PC-3 (cell line): ENCODE measurements at places on chromosomes 12 and 14.

DNA sequence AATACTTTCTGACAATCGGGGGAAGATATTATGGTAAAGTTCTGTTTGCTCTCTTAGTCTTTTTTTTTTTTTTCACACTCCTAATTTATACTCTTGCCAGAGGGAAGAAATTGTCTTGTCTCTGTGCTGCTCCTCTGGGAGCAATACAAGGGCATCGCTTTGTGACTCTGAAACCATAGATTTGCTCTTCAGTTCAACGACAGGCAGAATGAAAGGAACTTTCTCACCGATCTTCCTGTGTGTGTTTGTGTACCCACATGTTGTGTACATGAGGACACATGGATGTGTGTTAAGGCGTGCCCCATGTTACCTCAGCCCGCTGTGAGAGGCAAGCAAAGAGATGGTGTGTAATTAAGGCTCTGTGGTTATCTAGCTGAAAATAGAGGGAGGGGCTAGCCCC is 457.6 kb downstream of the EGLN3 start:
- DNase-seq: no peak

GRCh38 chr12:3077572-3078081 is 448 bp downstream of the TSPAN9 start:
- DNase-seq: no peak

DNA sequence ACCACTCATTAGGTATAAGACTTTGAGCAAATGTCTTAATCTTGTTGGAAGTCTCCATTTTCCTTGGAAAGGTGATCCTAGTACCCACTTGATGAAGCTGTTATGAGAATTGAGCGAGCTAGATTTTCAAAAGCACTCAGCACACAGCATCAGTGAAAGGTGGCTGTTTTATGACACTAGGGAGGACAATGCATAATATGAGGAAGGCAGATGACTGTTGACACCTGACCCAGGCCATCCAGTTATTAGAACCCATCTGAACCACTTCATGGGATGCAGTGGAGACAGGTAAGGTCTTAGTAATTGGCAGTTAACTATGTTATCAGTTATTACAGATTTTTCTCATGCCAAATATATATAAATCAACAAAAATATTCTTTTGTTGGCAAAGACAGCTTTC is 369.9 kb upstream of the PDE3A start:
- no peak for DNase-seq

DNA sequence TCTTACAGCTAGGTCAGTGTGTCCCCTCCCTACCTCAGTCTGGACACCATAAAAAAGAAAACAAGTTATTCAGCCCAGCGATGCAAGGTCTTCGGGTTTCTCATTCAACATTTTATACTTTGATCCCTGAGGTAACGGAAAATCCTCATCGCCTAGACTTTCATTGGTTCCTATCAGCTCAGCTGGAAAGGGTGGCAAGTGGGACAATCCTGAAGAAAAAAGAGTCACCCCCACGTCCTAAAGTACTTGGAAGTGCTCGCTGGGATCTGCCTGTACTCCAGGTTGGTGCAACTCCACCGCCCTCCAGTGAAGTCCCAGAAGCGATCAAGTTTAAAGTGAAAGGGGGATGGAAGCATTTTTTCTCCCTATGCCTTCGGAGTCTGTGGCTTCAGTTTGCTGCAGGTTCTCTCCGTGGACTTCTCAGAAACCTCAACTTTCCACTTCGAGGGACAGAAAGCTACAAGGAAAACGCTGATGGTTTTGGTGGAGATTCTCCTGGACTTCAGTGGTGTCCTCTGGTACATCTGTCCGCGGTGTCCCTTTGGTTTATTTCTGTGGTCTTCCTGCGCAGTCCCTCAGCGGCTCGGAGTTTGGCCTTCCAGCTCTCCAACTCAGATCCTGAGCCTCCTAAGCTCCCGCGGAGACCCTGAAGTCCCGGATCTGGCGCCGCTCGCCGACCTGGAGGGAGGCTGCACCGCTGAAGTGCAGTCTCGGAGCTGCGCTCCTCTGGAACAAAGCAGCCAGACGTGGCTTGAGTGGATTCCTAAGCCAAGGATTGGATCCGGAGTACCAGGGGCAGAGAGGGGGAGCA is 1.8 kb upstream of the LRFN5 start:
- no peak for DNase-seq

DNA sequence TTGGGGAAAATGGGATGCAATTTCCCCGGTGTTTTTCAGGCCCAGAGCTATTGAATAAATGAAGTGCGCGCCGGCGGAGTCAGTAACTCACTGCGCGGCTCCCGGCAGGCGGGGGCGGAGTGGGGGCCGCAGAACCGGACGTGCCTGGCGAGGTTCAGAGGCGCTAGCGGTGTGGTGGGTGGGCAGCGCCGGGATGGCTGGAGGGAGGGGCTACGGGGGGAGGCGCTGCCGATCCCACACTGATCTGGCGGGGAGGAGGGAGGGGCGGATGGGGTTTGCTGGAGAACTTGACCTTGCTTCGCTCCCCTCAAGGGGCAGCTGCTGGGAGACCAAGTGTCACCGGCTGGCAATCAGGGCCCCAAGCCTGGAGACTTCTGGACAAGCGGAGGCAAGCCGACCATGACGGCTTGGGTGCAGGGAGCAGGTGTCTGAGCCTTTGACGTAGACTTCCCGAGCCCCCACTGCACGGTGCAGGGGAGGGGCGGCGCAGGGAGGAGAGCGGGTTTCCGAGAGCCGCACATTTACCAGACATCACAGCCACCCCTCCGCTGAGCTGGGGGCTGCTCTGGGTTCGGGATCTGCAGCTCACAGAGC is 174.1 kb upstream of the RTL1 start:
- no peak for DNase-seq

DNA sequence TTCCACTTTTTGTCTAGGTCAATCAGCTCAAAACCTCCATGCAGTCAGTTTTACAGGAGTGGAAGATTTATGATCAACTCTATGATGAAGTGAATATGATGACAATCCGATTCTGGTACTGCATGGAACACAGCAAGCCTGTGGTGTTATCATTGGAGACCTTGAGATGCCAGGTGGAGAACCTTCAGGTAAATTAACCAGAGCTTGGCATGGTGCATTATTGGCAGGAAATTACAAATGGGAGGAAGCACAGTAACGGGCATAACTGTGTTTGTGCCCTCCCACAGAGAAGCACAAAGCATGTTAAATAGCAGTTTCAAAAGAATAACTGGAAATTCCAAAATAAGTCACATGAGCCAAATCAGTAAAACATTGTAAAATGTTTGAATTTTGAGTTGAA is 135.6 kb downstream of the ESR2 start:
- DNase-seq: no peak

DNA sequence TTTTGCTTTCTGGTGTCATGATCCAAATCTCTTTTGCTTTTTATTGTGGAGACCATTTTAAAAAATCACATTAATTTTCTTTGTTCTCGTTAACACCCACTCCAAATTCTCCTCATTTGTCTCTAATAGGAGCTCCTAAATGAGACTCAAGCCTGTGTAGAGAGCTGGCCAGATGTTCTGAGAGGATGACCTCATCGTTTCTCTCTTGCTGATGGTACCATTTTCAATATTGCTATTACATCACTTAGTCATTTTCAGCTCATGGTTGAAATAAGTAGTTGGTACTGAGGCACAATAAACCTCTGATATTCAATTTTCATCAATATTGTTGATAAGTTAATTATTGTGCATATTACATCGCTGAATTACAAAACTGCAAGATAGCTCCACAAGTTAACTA is 31.5 kb downstream of the SPTB start:
- DNase-seq: no peak

- no peak for DNase-seq
These were observed 167.3 kb downstream of the RGS6 start for GRCh38 chr14:72099566-72099965.

GRCh38 chr12:57844709-57845477 is 1.6 kb downstream of the CTDSP2 start:
- peak; percentile 43 for DNase-seq

- DNase-seq: peak; percentile 30
These were observed 184.5 kb upstream of the DAAM1 start for GRCh38 chr14:59004012-59004411.

- DNase-seq: no peak
These were observed 1.9 kb upstream of the VRTN start for GRCh38 chr14:74346341-74346740.

DNA sequence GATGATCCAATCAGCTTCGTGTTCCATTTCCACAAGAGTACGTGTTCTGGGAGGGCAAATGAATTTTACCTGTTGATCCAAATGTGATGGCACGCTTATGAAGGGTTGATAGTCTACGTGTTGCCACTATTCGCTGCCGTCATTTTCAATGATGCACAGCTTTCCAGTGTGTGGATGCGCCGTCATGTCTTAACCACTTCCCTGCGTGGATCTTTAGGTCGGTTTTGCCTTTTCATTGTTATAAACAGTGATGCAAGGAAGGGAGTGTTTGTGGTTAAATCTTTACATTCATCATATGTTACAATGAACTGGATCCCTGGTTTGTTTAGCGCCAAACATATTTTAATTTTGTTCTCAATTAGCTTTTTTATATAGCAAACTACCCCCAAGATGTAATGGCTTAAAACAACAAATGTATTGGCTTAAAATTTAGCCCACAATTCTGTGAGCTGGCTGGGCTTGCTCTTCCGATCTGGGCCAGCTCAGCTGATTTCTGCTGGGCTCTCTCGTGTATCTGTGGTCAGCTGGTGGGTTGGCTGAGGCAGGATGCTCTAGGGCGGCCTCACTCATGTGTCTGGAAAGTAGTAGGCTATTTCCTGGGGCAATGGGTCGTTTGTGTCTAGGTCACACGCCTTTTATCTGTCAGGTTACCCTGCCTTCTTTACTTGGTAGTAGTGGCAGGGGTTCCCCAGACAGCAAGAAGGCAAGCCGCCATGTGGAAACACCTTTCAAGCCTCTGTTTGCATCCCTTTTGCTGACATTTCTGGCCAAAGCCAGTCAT is 176.7 kb downstream of the CRADD start:
- no peak for DNase-seq

GRCh38 chr12:53984901-53985691 is at the start of gene HOXC10:
TSS of gene HOXC10 (plus strand) at chr12:53985146. CDS start at chr12:53985260, 114 bp downstream.
- DNase-seq: peak; percentile 93

GRCh38 chr12:67820694-67821093 is 168.6 kb upstream of the IFNG-AS1 start:
- no peak for DNase-seq

- DNase-seq: no peak
These were observed 232.6 kb downstream of the FLRT2 start for GRCh38 chr14:85762526-85762925.

DNA sequence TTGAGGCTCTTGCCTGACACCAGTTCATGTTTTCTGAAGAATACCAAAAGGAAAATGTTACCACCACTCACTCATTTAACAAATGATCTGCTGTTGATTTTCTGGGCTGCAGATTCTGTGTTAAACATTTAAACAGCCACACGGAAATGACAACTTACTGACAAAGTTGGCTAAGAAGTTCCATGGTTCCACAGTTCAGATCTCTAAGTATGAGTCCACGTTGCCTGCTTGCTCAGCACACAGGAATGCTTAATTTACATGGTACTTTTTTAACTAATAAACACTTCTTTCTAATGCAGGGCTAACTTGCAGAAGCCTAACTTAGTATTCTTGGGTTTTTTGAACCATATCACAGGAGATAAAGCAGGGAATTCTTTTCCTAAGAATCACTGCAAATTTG is 34.7 kb downstream of the PTGER2 start:
- peak; percentile 83 for DNase-seq

- no peak for DNase-seq
These were observed 9.1 kb downstream of the GNG2 start for GRCh38 chr14:51869411-51870100.

DNA sequence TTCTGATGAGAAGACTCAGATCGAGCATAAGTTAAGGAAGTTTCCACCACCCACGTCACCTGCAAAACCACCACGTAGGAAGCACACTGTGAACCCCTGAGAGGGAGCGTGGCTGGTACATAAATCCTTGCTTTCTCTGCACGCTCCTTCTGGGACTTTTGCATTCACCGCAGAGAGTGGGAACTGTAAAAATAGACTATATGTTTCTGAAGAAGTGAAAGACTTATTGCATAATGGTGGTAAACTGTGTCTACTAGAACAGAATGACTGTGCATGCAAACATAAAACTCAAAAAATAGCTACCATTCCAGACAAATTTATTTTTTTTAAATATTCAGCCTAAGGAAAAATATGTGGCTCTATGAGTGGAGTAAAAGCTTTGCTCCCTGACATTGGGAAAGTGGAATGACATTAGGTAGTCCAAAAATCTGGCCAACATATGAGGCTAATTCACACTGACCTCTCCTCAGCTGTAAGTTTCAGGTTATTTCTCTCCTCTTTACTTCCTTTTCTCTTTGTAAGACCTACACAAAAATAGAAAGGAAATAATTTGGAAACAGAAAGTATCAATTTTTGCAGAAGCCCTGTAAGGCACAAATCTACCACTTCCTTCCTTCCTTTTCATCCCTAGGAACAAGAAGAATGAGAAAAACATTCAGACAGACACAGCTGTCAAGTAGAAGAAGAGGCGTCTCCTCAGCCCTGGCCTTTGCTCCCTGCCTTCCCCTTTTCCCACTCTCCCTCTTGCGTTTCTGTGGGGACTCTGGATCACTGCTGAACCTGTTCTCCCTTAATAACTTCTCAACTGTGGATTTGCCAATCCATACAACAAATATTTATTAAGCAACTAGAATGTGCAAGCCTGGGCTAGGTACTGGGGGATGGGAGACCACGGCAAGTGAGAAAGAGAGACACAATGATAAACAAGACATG is 264.3 kb upstream of the FOXN3 start:
- DNase-seq: no peak

DNA sequence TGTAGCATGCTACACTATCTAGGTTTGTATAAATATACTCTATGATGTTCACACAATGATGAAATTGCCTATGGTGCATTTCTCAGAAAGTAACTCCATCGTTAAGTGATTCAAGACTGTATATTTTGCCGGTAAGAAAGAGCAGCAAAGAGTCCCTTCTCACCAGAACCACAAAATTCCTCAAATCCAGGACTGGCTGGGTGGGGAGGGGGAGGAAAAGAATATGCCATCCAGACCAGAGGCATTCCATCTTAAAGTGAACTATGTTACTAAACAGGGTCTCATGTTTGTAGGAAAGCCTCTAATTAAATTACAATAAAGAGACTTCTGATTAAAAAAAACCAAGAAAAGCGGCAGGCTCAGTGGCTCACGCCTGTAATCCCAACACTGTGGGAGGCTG is 11.5 kb downstream of the UBE2N start:
- DNase-seq: no peak

DNA sequence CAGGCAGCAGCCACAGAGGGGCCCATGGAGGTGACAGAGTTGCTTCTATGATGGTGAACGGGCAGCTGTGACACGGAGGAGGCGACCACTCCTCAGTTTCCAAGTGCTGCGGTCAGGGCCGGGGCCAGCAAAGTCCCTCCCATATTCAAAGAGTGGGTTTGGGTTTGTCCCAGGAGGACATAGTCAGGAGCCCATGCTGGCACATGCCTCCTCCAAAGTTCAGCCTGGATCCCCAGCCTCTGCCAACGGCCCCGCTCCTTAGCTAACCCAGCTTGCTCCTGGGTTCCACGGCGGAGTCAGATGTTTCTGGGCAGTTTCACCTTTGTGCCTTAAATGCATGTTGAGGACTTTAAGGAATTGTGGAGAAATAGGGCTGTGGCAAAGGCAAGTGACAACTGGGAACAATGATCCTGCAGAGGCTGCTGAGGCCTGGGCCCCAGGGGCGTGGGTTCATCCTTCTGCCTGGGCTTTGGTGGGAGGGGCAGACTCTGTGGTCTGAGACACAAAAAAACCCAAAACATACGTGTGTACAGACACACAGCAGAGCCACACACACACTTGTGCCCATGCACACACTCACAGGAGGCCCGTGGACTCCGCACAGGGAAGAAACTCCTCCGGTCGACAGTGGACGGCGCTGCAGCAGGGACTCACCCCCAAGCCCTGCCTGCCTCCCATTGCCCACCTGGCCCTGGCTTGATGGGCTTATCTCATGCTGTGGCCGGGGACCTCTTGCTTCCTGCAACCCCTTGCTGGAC is 399.4 kb downstream of the TMEM121 start:
- DNase-seq: no peak
